Cortex of kidney (tissue), 1 donor: ENCODE measurements at places on chromosomes 12 and 14.

DNA sequence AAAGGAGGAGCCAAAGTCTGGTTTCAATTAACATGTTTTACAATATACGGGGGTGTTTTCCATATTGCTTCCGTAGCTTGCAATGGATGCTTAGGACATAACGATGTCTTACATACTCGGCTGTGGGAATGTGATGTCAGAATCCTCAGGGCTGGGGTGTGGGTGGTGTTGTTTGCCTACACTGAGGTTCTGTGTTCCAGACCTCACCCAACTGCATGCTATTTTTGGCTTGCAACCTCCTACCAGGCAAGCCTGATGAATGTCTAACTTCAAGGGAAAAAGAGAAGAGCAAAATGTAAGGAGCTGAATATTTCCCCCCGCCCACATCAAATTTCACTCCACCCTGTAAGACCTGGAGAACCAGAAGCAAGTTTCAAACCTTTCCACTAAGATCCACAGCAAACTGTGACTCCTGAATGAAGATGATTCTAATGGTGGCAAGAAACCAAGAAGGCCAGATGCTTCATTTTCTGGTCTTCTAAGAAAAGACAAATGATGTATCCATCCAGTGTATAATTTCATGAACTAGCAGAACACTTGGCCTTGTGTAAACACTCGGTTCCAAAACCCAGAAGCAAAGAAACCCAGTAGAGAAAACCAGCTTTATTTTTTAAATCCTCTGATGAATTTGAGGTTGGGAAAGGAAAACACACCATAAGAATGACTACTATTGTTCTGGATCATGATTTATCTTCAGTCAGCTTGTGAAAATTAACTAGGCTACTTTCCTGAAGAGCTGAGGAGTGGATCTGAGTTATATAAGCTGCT, 227.9 kb downstream of the DACT1 start:
- DNase-seq = no peak

- no peak for DNase-seq
These were observed 3.3 kb upstream of the EXOC3L4 start for GRCh38 chr14:103091041-103091882.

DNA sequence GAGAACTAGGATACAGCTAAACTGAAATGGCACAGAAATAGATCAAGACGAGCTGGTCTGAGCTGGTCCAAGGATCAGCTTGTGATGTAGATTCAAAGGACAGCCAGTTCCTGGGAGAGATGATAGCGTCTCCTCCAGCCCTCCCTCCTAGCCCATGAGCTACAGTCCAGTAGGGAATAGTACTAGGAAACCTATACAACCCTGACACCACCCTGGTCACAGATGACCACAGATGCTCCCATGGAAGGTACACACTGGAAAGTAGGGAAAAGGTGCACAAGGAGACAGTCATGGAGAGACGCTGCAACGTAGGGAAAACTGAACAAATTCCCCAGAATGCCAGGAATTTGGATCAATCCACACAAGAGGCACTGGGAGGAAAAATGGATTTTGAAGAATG, 6.9 kb downstream of the GCH1 start:
- DNase-seq = no peak

DNA sequence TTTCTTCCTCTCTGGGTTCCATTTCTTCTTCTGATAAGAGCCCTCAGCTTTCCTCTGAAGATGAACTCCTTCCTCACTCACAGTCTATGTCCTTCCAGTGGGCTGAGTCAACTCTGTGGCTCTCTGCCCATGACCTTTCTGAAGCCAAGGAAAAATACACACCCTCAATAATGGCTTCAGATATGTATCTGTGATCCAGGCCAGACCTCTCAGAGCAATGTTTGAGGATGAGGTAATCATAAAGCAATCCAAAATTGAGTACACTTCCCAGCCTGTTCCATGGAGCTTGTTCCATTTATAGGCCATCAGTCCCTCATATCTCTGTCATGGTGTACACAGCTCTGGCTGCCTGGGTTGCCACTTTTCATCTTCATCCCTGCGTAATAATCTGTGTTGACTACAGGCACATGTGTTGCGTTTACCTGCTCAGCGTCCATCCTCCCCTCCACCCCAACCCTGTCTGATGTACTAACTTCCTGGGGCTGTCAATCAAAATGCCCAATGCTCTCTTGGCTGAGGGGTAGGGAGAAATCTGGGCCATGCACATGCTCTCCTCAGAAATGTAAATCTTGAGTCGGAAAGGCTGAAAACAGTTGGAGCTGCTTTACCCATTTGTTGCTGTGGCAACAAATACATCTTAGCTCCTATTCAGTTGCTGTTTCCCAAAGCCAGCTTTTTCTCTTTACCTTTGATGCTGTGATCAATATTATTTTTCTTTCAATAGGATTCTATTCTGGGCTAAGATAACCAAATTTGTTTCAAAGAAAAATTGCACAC, 377.8 kb upstream of the TMEM132C start:
- no peak for DNase-seq

DNA sequence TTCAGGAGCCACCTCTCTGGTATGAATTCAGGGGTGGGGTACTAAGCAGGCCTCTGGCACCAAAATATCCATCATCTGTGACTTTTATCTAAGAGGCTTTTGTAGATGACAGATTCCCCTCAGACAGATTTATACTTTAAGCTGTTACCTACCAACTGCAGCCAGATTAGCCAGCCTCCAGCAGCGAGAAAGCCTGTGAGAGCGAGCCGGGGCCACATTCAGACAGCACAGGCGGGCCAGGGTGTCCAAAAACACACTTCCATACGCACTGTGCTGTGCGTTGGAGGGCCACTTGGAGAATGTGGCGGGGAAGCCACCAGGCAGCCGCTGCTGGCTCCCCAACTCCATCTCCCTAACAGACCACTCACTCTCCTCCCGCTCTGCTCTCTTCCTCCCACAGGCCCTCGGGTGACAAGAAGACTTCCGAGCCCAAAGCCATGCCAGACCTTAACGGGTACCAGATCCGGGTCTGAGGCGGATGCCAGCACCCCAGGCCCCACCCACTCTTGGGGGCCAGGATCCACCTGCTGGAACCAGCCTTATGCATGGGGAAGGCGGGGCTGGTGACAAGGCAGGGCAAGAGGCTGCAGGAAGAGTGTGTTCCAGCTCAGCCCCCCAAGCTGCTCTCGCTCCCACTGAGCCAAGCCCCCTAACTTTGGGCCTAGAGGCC, 17.4 kb downstream of the VASH1 start:
- no peak for DNase-seq

- no peak for DNase-seq
These were observed 74.2 kb upstream of the NAP1L1 start for GRCh38 chr12:76158518-76159321.

- no peak for DNase-seq
These were observed 29.0 kb downstream of the TESC start for GRCh38 chr12:117069926-117070900.

DNA sequence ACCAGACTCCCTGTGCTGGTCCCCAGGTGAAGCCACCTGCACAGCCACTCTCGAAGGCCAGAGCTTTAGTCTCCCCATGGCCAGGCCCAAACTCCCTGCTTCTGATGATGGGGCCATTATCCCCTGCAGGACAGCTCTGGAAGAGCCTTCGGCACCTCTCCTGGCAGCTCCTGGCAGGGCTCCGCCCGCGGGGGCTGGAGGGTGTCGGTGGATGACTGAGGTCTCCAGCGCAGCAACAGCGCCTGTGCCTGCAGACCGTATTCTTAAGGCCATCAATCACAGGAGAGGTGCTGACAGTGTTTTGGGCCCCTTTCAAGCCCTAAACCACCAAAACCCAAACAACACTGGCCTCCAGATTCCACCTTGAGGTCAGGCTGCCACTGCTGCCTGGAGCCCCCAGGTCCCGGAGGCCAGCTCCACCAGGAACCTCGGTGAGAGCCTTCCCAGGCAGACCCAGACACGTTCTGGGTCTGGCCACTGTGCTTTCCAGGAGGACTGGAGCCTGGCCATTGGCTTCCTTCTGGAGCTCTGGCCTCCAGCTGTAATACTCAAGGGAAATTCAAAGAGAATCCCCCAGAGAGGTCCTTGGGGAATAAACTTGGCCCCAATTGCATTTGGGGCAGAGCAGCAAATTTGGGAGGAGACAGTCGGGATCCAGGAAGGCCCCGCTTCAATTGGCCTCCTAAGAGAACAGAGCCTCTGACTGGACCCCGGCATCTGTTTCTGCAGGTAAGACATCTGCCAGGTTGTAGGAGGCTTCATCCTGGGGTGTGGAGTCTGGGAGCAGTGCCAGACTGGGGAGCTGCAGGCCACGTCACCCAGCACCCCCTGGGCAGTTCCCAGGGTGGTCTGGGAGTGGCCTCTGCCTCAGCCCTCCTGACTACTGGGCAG, 210.6 kb upstream of the RTL1 start:
- DNase-seq = no peak

- DNase-seq = no peak
These were observed 96.0 kb downstream of the RASSF9 start for GRCh38 chr12:85740186-85740585.

- no peak for DNase-seq
These were observed 22.2 kb upstream of the MEG3 start for GRCh38 chr14:100803676-100804075.

DNA sequence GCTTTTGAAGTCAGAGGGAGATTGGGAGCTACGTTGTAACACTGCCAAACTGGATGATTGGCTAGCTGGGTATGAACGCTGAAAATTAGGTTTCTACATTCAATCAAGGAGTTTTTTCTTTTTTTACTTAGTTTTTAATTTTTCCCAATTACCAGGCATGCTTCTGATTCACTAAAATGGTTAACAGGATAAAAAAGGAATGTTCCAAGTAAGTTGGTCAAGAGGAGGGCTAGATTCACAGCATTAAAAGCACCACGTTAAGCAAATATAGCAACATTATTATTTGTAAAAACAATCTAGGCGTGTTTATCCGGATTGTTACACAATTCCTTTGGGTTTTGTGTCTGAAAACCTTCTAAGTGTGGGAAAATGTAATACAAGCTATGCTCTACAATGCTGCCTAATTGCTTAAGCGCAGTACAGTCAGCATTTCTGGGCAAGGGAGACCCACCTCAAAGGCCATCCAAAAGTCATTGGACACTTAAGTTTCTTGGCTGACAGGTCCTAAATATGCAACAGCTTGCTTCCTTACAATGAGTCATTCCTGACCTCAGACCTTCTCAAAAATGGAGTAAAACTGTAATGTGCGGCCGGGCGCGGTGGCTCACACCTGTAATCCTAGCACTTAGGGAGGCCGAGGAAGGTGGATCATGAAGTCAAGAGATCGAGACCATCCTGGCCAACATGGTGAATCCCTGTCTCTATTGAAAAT, 1.2 kb downstream of the RPLP0 start:
- no peak for DNase-seq

- DNase-seq = no peak
These were observed 947 bp downstream of the GAS2L3 start for GRCh38 chr12:100574187-100575074.

- DNase-seq = no peak
These were observed 281.5 kb downstream of the ZFP36L1 start for GRCh38 chr14:68511129-68512047.

GRCh38 chr12:95943330-95943842, at the start of gene AMDHD1:
TSS of gene AMDHD1 (plus strand) at chr12:95943331. CDS start at chr12:95943399, 68 bp downstream.
- DNase-seq = no peak

GRCh38 chr12:39503439-39503838, 60.5 kb upstream of the KIF21A start:
- no peak for DNase-seq

GRCh38 chr14:43247877-43248276, 1259.2 kb downstream of the FSCB start:
- DNase-seq = no peak

DNA sequence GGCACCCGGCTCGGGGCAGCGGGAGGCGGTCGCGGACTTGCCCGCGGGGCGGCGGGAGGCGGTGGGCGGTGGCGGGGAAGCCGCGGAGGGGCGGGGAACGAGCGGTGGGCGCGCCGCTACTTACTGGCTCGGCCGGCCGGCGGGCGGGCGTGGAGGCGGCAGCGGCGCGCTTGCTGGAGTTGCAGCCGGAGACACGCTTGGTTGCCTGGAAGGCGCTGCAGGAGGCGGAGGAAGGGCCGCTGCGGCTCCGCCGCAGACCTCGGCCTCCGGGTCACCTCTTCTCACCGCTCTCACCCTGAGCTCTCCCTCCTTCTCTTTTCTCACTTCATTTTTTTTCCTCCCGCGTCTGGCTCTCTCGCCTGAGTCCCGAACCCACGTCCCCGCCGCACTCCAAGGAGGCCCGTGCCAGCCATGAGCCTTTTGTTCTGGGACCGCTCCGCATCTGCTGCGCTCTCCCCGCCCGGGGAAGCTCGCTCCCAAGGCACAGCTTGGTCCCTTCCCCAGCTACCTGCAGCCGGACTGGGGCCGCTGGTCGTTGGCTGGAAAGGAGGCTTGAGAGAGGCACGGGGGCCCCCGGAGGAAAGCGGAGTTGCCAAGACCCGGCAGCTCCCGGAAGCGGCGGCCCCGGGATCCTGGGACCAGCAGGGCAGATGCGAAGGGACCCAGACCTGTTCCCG, 592 bp upstream of the KCNK10 start:
- DNase-seq = no peak

- DNase-seq = no peak
These were observed 5.6 kb downstream of the DAZAP2 start for GRCh38 chr12:51244269-51244668.

DNA sequence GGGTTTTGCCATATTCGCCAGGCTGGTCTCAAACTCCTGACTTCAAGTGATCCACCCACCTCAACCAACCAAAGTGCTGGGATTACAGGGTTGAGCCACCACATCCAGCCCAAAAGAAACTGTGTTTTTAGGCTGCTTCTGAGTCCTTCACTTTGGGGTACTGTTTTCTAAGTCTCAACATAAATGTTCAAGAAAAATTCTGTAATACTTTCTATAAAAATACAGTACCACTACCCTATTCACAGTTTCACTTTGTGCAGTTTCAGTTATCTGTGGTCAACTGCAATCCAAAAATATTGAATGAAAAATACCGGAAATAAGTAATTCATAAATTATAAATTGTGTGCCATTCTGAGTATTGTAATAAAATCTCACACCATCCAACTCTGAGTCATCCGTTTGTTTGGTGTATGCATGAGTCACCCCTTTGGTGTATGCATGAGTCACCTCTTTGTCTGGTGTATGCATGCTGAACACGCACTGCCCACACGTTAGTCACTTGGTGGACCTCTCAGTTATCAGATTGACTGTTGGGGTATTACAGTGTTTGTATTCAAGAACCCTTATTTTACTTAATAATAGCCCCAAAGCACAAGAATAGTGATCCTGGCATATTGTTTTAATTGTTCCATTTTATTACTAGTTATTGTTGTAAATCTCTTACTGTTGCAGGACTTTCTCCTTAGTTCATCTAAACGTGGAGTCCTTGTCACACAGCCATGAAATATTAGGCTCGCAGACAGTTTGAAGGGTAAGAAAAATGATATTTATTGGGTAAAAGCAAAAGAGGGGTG, 190.2 kb downstream of the FSCB start:
- no peak for DNase-seq

- no peak for DNase-seq
These were observed 195.9 kb upstream of the PLEKHG7 start for GRCh38 chr12:92506891-92507290.

- DNase-seq = no peak
These were observed 51.1 kb downstream of the CALM1 start for GRCh38 chr14:90447720-90448497.

GRCh38 chr12:100927826-100928225, 133.2 kb downstream of the ANO4 start:
- no peak for DNase-seq

- no peak for DNase-seq
These were observed 92.8 kb downstream of the LGMN start for GRCh38 chr14:92655419-92656201.
